ENCODE measurements at places on chromosomes 16 and 17.
A peak's percentile ranks its signal among the peaks of the same experiment; 100 is the strongest.

- DNase-seq = peak; percentile 51
Measured at GRCh38 chr16:84599521-84600202, 18.2 kb downstream of the COTL1 start.

DNA sequence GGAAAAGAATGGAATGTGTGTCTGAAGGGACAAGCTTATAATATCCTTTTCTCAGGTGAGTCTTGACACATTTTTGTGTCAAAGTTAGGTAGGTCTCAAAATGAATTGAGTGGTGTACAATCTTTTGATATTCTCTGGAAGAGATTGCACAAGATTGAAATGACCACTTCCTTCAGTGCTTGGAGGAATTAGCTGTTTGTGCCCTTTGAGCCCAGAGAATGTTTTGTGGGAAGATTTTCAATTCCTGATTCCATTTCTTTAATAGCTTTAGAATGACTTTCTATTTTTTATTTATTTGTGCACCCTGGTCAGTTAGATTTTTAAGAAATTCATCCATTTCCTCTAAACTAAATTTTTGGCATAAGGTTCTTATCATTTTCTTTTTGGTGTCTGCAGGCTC lies 1.6 kb upstream of the CCL13 start:
- DNase-seq = no peak

DNA sequence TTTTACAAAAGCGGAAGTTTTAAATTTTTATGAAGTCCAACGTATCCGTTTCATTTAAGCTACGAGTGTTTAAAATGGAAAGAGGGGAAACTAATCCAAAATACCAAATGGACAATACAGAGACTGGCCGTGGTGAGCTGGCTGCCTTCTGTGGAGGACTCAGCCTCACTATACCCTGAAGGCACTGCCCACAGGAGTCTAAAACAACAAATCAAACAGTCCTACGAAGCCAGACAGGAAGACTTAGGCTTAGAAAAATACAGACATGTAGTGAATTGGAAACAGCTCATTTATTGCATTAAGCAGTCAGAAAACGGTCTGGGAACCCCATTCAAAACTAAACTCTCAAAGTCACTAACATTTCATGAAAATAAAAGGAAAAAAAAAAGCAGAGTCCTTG lies 75.1 kb downstream of the CYTH1 start:
- DNase-seq = no peak

- DNase-seq = no peak
Measured at GRCh38 chr17:68489919-68490318, 22.3 kb upstream of the PRKAR1A start.
